AG20443 (cell line): ENCODE measurements at places on chromosomes 11 and 22.
A peak's percentile ranks its signal among the peaks of the same experiment; 100 is the strongest.

GRCh38 chr22:28547132-28547842, 132.4 kb downstream of the TTC28 start:
- peak; percentile 66 for DNase-seq

DNA sequence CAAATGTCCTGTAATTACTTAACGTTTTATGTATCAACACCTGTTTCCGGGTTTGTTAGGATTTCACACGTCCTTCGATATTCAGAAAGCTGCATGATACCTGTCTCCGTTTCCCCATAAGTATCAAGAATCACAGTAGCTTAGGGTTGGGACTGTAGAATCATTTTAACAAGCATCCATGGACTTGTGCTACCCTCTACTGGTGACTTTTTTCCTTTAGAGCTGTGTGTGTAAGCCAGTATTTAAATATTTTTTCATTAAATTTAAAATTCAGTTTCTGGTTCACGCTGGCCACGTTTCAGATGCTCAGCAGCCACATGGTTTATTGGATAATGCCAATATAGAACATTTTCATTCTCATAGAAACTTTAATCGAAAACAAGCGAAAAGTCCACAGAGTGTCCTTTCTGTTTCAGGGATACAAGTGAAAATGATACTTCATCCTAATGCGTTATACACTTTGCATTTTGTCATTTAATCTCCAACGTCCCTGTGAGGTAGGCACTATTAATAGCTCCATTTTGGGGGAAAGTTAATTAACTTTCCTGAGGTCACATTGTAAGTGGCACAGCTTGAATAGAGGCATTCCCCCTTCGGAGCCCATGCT, 61.5 kb upstream of the SLC25A18 start:
- peak; percentile 67 for DNase-seq

DNA sequence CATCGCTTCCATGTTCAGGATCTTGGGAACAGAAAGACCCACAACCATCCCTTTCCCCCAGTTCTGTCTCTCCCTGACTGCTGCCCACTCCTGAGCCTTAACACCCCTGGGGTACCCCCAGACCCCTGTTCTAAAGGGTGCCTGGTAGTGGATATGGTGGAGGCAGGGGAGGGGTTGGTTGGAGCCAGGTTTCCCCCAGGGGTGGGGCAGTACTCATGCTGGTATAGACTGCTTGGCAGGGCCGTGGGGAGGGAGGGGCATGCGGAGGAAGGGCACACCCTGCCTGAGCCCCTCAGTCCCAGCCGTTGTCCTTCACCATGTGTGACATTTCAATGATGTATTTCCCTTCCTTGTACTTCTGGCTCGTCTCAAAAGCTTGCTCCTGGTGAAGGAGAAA, 4.0 kb downstream of the YPEL4 start:
- no peak for DNase-seq

GRCh38 chr11:93611836-93612677, 49.4 kb upstream of the CEP295 start:
- no peak for DNase-seq

GRCh38 chr11:3885855-3886254, 30.4 kb downstream of the STIM1 start:
- no peak for DNase-seq

DNA sequence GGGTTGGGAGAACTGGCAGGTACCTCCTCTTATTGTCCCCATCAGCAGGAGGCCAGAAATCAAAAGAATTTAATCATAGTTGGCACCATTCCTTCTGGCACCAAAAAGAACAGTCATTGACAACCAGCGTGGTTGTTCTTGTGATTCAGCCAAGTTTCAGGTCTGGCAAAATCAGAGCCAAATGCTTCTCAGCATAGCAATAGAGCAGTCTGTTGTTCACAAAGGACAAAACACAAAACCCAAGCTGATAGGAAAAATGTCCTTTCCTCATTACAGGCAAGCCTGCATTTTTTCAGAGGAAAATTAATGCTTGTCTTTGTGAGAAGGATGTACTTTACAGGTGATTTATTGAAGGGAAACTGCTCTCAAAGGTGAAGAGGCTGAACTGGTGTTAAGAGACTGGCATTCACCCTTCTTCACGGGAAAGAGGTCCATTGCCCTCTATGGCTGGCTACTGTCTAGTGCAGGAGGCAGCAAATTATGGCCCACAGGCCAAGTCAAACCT, 241.8 kb upstream of the ARHGAP42 start:
- no peak for DNase-seq

DNA sequence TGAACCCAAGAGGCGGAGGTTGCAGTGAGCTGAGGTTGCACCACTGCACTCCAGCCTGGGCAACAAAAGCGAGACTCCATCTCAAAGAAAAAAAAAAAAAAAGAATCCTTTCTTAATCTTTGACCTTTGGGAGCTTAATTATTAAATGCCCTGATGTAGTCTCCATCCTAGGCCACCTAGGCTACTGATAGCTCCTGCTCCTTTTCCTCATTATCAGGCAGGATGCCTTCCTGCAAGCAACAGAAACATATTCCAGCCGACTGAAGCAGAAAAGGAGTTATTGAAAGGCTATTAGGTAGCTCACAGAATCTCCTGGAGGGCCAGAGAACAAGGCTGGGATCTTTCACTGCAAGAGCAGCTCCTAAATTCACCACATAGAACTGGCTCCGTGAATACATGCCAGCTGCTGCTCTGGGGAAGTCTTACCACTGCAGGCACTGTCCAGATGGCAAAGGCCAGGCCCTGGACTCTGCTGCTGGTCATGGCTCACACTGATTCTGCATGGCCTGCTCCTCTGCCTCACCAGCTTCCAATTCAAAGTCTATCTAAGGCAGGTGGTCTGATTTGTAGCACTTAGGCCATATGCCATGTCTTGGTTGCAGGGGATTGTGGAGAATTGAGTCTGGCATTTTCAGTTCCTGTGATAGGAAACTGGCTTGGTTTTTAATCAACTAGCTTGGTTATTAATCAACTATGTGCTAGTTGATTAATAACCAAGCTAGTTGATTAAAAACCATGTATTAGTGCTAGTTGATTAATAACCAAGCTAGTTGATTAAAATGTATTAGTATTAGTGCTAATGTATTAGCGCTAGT, 26.0 kb upstream of the POLD3 start:
- no peak for DNase-seq

DNA sequence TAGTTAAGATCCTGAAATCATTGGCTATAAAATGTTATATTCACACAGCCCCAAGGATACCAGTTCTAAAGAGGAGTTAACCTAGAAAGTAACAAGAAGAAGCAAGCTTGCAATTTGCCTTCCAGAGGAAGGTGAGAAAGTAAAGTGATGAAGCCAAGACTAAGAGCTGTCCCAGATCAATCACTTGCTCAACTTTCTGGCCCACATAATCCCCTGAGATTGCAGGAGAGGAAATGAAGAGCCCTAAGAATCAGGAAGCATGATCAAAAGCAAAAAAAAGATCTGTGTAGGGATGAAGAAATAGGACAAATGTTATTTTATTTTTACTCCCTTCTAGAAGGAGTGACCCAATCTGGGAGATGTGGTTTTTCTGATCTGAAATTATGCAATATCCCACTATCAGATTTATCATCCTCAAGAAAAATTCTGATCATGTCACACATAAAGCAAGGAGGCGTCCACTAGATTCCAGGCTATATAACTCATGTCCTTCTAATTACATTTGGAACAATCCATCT, 180.3 kb upstream of the GUCY1A2 start:
- no peak for DNase-seq

DNA sequence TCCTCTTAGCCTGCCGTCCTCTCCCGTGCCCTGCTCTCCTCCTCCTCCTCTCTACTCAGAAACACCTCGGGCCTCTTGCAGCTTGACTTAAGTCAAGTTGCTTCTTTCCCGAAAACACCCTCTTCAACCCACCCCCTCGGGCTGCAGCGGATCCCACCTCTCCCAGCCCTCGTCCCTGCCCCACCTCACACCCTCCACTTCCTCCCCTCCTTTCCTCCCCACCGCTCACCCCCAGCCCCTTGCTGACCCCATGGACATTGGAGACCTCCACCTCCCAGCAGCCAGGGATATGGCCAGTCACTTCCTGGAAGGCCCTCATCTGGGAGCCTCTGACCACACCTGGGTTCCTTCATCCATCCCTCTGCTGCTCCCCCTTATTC, 8.5 kb upstream of the CYTH4 start:
- DNase-seq: no peak

GRCh38 chr11:20258376-20258895, 98.2 kb upstream of the DBX1 start:
- DNase-seq: no peak

DNA sequence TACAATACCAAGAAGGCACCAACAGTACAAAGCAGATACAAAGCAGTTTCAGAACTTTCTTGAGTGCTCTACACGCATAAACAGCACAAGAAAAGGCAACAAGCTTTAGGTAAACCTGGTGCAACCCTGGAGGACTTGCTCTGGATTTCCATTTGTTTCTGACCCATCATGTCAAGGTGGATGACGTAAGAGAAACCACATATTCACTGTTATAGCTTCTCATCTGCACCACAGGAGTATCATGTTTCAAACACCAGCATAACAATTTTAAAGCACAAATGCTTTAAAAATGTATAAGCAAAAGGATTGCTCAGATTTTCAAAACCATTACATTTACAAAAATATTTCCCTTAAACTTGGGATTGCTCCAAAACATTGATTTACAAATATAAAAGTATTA, 25.0 kb upstream of the YPEL1 start:
- DNase-seq: no peak

GRCh38 chr11:22392561-22392960, 54.4 kb downstream of the SLC17A6 start:
- DNase-seq: no peak
